H54 (cell line): ENCODE measurements at places on chromosomes 1 and 21.

DNA sequence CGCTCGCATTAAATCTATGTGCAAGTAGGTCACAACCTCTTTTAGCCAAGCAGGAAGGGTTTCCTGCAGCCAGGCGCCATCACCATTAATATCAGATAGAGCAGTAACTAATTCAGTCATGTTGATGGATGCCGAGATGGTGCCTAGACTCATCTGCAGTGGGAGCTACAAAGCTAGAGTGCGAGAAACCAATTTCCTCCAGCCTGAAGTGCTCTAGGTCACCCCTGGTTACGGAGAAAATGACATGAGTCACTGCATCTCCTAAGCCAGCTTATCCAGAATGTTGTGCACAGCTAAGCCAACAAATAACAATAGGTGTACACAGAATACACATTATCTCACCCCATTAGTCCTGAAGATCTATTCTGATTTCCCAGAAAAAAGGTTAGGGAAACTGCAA lies 36.0 kb downstream of the OVAAL start:
- DNase-seq: no peak

- no peak for DNase-seq
Observed at GRCh38 chr1:96498744-96499340, 222.7 kb upstream of the PTBP2 start.

- DNase-seq: no peak
Observed at GRCh38 chr1:205237526-205238484, 10.1 kb downstream of the TMCC2 start.

DNA sequence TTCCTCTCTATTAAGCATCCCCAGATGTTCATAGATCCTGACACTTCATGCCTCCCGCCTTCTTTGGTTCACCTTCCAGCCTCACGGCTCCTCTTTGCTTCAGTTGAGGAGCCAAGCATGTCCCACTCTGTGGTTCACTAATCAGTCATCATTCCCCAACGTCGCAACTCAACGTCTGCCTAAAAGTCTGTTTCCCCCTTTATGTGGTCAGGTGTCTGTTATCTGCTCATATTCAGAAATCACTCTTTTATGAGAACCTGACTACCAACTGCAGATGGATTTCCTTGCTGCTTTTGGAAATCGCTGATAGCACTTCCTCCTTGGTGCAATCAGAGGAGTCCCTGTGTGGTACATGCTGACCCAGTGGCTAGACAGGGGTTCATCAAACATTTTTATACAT lies 94.1 kb upstream of the VANGL1 start:
- DNase-seq: no peak

DNA sequence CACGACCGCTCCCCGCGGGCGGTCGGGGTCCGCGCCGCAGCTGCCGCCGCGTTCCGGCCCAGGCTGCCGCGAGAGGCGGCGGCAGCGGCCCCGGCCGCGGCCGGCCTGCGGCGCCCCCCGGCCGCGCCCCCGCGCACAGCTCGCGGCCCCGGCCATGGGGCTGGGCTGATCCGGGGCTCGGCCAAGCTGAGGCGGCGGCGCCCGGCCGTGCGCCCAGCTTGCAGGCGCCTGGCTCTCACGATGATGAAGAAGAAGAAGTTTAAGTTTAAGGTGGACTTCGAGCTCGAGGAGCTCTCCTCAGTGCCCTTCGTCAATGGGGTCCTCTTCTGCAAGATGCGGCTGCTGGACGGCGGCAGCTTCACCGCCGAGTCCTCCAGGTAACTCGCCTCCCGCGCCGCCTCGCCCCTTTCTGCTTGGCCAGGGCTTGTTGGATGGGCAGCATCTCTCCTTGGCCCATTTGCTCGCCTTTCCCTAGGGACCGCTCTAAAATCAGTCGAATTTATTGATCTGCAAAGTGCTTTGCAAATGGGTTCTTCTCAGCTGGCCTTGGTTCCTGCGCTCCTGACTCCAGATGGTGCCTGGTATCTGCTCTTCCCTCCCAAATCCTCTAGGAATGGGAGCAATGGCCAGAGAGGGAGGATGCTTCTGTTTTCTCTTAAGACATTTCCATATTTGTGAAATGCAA lies 431 bp downstream of the EEIG2 start:
- no peak for DNase-seq

DNA sequence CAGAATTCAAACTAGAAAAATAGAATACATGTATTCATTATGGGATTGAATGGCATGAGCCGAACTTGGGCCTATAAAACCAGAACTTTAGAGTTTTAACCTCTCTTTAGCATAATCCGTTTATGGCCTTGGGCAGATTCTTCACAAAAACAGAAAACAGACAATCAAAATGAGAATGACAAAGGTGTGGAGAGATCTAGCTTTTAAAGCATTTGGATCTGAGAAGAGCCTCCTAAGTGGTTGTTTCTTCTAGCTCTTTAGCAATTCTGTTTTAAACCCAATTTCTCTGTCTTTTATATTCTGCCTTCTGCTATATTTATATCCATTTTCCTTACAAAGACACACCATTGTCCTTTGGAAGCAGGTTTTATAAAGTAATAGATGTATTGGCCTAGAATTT lies 160.2 kb downstream of the RPS6KC1 start:
- no peak for DNase-seq

GRCh38 chr1:212698467-212699103 lies 1.1 kb downstream of the BATF3 start:
- no peak for DNase-seq

- no peak for DNase-seq
Observed at GRCh38 chr1:150083907-150084306, 16.3 kb downstream of the VPS45 start.

- no peak for DNase-seq
Observed at GRCh38 chr1:193703121-193703520, 516.7 kb upstream of the B3GALT2 start.

GRCh38 chr21:29152916-29153315 lies 22.5 kb downstream of the MAP3K7CL start:
- no peak for DNase-seq

DNA sequence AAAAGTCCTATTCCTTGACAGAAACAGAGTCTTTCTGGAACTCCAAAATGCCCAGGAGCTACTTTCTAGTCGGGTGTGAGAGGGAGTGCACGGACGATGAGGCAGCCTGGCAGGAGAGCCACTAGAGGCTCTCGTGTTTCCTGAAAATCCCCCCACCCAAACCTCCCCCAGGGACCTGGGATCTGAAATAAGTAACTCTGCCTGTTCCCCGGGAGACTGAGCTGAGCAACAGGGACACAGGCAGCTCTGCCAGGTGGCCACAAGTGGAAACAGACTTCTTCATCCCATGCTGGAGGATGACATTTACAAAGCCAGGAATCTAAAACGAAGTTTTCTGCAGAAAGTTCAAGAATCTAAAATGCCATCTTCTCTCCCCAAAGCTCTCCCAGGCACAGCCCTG lies 77.1 kb downstream of the ITPKB start:
- DNase-seq: no peak

DNA sequence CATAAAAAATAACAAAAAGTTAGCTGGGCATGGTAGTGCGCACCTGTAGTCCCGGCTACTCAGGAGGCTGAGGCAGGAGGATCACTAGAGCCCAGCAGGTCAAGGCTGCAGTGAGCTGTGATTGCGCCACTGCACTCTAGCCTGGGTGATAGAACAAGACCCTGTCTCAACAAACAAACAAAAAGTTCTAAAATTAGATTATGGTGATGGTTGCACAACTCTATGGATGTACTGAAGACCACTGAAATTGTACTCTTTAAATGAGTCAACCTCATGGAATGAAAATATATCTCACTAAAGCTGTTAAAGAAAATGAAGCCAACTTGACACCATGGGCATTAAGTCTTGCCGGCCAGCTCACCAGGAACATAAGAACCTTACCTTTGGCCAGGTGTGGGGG lies 9.1 kb downstream of the MRAP start:
- DNase-seq: no peak

GRCh38 chr1:81192647-81193642 lies 607.8 kb upstream of the ADGRL2 start:
- DNase-seq: no peak

GRCh38 chr21:25964015-25964414 lies 206.6 kb downstream of the APP start:
- no peak for DNase-seq
